ENCODE measurements at places on chromosomes 1 and 21.
A peak's percentile ranks its signal among the peaks of the same experiment; 100 is the strongest.

GRCh38 chr1:173355281-173356031 lies 121.7 kb upstream of the PRDX6 start:
- no peak for DNase-seq

GRCh38 chr1:73998348-73998959 lies 199.5 kb downstream of the LRRIQ3 start:
- DNase-seq = no peak

GRCh38 chr1:4971666-4972065 lies 317.3 kb downstream of the AJAP1 start:
- DNase-seq = no peak

- DNase-seq = no peak
These were observed 53.8 kb upstream of the PSEN2 start for GRCh38 chr1:226816576-226816975.

- peak; percentile 29 for DNase-seq
These were observed 1.2 kb downstream of the LMNA start for GRCh38 chr1:156115514-156116374.

DNA sequence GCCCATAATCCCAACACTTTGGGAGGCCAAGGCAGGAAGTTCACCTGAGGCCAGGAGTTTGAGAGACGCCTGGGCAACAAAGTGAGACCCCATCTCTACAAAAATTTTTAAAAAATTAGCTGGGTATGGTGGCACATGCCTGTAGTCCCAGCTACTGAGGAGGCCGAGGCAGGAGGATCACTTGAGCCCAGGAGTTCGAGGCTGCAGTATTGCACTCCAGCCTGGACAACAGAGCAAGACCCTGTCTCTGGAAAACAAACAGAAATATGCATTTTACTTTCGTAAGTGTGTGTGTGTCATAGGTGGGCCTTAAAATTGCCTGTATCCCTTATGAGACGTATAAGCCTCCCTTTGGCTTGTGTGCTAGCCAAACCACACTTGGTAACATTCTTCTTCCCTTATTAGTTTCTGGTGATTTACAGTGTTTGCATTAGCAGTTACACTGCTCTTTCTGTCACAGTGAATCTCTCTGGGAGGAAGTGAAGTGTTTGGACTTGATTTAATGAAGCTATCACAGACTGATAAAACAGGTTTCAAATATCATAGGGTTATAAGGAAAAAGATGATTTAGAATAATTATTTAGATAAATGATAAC lies 48.9 kb upstream of the KIF26B start:
- DNase-seq = no peak

GRCh38 chr1:46532498-46533178 lies 18.8 kb downstream of the KNCN start:
- DNase-seq = no peak

DNA sequence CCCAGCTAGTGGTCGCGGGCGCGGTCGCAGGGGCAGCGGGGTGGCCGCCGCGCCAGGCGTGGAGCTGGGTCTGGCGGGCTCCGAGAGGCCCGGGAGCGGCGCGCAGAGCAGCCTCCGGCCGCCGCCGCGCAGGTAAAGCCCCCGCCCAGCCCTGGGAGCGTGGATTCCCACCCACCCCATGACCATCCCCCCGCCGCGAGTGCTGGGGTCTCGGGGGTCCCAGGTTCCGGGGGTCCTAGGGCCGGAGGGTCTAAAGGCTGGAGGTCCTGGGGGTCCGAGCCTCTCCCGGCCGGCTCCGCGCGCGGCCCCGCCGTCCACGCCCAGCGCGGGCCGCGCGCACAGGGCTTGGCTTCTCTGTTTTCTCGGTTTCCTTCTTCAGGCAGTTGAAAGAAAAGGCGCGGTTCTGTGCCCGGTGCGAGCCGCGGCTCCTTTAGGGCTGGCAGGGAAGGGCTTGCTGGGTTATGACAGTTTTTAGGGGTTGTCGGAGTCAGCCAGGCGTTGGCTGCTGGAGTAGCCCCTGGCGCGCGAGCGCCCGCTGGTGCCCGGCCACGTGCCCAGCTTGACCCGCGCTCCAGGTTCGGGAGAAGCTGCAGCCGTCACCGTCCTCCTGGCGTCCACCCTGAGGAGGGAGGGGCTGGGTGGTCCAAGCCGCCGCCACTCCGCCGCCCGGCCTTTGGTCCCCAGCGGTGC lies 359 bp downstream of the LRRC3 start:
- DNase-seq = no peak
